ENCODE measurements at places on chromosomes 6 and 20.

GRCh38 chr6:49570474-49571079 is 20.1 kb downstream of the C6orf141 start:
- DNase-seq, result no peak

GRCh38 chr20:52536040-52536439 is 344.5 kb upstream of the ZFP64 start:
- DNase-seq, result no peak

GRCh38 chr20:62175711-62176110 is 7.1 kb upstream of the MTG2 start:
- no peak for DNase-seq

- DNase-seq, result no peak
Measured at GRCh38 chr6:142881761-142882160, 63.2 kb downstream of the HIVEP2 start.

GRCh38 chr20:43983359-43983758 is 68.7 kb downstream of the TOX2 start:
- peak; percentile 46 for DNase-seq

- no peak for DNase-seq
Measured at GRCh38 chr20:19815553-19815991, 57.5 kb downstream of the RIN2 start.

DNA sequence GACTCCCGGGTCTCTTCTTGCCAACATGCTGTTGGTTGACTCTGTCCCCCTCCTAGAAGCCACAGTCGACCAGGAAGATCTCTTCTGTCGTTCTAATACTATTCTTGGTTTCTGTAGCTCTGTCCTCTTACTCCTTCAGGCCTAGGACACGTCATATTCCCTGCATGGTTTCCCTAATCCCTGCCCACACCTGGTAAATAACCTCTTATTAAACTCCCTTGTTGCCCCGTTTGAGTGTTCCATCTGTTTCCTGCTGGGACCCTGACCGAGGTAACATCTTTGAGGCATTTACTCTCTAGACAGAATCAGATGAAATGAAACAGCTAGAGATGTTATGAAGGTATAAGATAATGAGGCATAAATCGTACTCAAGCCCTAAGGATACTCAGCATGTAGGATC is 68.1 kb downstream of the PLCB4 start:
- no peak for DNase-seq

GRCh38 chr6:44105146-44105545 is 22.1 kb downstream of the MRPL14 start:
- no peak for DNase-seq

GRCh38 chr6:155013457-155013876 is 18.4 kb downstream of the TIAM2 start:
- DNase-seq, result no peak

GRCh38 chr6:90809035-90809434 is 222.2 kb upstream of the MAP3K7 start:
- DNase-seq, result no peak

DNA sequence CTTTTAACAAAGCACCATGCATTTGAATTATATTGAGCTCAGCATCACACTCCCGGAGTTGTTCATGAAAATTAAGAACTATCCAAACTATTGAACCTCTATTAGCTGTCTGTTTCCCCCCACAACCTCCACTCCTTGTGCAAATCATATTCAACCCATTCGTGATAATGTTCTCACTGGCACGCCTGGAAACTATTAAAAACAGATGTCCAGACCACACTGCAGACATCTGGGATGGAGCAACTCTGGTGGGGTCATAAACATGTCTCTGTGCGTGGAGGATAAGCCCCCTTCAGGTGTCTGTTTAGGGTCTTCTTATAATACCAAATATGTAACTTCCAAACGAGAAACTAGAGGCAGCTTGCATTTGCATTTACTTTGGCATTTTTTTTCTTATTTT is 193.7 kb downstream of the TFAP2A start:
- DNase-seq, result no peak

DNA sequence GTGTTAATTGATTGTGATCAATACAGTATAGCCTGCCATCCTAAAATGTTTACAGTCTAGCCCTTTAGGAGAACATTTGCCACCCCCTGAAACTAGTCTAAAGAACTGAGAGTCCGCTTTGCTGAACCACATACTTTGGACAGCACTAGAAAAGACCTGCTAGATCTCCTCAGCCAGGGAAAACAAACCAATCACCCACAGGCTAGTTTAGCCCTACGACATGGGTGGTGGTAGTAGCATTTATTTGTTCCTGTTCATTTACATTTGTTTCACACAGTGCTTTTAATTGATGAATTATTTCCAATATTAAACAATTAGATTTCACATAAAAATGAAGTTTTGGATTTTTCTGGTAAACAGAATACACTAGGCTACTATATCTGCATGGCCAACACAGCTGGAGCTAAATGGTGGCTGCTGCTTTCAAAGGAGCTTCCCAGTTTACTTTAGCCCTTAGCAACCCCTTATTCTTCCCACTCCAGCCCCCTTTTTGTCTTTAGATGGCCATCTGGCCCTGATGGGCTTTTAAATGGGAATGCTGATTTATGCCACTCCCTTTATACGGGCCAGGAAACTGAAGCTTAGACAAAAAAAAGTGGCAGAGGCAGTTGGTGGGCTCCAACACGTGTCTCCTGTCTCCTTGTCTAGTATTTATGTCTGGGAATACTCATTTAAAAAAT is 72.4 kb downstream of the ADGRG6 start:
- no peak for DNase-seq

GRCh38 chr6:138410972-138411880 is 7.2 kb downstream of the HEBP2 start:
- no peak for DNase-seq

DNA sequence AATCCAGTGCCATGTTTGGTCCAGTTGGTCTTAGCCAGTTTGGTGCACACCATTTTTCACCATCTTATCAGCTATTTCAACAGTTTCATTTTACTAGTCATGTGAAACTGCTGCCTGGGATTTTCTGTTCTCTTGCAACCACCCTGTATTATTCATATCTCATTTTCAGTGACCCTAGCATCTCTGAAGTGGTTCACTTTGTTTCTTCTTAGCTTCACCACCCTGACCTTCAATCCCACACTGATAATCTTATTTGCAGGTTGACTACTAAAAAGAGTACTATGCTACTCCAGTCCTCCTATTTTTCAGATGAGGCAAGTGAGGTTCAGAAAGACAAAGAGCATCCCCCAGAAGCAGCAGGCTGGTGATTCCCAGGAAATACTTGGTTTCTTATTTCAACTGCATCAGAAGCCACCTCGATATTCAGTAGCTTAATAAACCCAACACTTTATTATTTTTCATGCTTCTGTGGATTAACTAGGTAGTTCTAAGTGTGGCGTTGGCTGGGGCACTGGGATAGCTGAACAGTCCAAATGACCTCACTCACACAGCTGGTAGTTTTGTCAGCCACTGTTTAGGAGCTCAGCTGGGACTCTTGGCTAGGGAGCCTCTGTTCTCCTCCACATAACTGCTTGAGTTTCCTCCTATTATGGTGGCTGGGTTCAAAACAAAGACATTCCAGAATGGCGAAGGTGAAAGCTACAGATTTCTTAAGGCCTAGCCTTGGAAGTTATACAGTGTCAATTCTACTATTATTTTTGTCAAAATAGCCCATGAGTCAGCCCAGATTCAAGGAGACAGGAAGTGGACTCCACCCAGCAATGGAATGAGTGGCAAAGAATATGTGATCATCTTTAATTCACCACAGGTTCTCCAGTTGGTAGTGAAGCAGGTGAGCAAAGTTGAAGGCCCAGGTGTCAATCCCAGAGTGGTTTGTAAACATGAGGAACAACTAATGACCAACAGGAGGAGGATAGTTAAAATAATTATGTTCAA is 40.6 kb downstream of the BPIFB4 start:
- no peak for DNase-seq

DNA sequence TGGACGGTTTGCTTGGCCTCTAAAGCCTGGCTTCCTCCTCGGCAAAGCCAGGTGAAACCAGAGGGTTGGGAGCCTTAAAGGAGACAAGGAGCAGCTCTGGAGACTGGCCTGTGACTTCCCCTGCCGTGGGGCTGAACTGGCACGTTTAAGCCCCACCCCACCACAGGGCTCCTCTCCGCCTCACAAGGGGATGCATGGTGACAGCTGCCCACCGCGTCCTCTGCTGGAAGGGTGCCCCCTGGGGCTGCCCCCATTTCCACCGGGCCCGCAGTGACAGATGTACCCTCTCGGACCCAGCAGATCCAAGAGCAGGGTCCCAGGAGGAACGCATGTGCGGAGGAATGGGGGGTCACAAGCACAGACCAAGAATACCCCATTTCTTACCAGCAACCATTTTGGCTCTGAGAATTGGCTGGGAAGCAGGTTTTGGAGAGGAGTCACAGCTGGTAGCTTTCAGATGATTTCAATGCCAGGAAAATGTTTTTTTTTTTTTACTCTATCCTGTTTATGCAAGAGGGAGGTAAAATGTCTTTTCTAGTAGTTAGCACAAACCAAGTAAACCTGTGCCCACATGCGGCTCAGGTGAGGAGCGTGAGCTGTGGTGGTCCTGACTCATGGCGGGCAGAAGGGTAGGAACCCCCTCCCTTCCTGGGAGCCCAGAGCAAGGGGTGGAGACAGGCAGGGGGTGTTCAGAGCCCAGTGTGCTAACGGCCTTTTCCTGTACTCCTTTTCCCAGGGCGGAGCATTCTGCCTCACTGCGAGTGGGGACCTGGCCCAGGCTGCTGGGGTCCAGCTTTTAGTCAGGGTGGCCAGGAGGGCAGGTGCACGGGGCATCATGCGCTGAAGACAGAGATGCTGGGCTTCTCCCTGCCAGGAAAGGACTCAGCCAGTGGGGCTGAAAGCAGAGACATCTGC is 33.0 kb downstream of the FRMD1 start:
- no peak for DNase-seq

Measured in stimulated activated CD8-positive, alpha-beta memory T cell treated with anti-CD3 and anti-CD28 coated beads, Interleukin-2, amount 100 ng/mL, for 48 hours (primary cell).